ENCODE measurements at places on chromosomes 12 and 14.
A peak's percentile ranks its signal among the peaks of the same experiment; 100 is the strongest.

DNA sequence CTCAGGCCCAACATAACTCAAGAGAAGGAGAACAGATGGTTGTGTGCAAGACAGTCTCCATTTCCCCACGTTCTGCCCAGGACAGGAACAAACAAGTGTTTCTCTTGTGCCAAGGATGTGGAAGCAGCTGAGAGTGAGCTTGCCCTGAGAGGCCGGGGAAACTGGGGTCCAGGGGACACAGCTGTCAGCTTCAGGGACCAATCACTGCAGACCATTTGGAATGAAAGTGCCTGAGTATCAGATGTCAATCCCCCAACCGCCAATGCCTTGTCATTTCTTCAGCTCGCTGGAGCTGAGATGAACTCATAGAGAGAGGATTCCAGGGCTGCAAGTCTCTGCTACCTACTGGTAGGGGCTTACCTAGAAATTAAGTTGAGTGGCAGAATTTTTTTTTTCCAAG lies 71.9 kb upstream of the METAP2 start:
- DNase-seq = peak; percentile 5

DNA sequence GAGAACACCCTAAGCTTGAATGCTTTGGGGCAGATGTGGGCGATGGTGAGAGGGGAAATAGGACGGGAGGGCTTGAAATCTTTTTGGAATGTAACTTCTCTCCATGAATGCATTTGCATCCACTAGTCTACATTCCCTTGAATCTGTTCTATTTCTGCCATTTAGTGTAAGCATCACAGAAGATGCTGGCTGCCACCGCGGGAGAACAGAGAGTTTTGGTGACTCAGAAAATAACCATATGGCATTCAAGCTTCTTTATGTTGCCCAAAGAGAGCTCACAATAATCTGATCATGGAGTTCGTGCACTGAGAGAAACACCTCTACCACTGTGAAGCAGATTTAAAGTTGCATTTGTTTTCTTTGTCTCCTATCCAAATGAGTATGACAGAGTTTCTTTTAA lies 52.6 kb upstream of the OTX2 start:
- no peak for DNase-seq

GRCh38 chr14:103819503-103820307 lies 27.7 kb downstream of the PPP1R13B start:
- peak; percentile 85 for DNase-seq

- DNase-seq = no peak
Measured at GRCh38 chr12:33587354-33587753, 147.7 kb upstream of the SYT10 start.

Measured in NCI-H524 (cell line).